ENCODE measurements at places on chromosomes 11 and 22.

- DNase-seq = no peak
Measured at GRCh38 chr11:42249956-42250355, 790.5 kb upstream of the LRRC4C start.

GRCh38 chr11:71102251-71102995, 150.0 kb downstream of the SHANK2 start:
- DNase-seq = no peak

- no peak for DNase-seq
Measured at GRCh38 chr11:20640401-20640800, 29.0 kb upstream of the NELL1 start.

GRCh38 chr11:11989774-11990744, 18.4 kb downstream of the DKK3 start:
- no peak for DNase-seq

GRCh38 chr11:33912405-33913361, 20.8 kb upstream of the LMO2 start:
- peak; percentile 37 for DNase-seq

DNA sequence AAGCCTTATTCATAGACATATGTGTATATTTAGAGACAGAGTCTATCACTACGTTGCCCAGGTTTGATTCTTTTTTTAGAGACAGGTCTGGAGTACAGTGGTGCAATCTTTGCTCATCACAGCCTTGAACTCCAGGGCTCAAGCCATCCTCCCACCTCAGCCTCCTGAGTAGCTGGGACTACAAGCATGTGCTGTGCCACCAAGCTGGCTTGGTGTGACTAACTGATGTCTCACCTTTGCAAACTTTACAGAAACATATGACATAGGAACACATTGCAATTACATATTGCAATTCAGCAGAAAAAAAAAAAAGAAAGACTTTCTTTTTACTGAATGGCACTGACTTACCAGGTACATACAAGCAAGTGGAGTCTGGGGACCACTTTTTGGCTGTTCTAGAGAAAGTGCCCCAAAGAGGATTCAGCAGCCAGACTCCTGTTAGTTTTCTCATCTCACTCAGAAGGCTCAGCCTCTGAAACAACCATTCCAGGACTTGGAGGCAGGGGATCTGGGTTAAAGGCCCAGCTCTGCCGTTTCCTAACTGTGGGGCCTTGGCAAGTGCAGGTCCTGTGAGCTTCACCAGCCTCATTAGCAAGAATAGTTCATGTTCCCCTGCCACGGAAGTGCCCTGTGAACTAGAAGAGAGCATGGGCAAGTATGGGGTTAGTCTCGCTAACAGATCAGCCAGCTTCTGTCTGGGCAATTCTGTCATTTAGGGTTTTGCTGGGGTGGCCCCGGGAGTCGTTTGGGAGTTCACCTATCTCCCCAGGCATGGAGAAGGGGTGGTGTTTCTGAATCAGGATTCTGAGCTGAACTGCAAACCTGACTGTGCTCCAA, 11.3 kb upstream of the NFAM1 start:
- no peak for DNase-seq

- DNase-seq = no peak
Measured at GRCh38 chr11:23151819-23152218, 291.5 kb upstream of the CCDC179 start.

DNA sequence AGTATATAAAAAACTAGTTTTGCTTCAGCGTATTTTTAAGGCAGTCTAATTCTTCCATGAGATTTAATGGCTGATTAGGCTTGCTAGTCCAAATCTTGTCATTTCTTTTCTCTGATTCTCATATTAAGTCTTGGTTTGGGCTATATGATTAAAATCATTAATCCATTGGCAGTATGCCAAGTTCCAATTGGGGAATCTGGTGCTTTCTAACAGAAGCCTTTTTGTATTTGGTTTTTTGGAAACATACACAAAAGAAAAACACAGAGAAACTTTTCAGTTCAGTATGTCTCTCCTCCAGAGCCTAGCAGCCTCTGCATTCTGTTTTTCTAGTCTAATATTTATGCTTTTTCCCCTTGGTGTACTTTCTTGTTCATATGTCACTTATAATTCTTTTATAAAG, 37.9 kb downstream of the SWAP70 start:
- DNase-seq = no peak

Data from ACHN (cell line).